ENCODE measurements at places on chromosomes 5 and 9. TPM values are rescaled to one million over a fixed set of nuclear protein-coding genes. Genes with fewer than 3 reads are reported as not detected.

GRCh38 chr5:64210866-64211265 is 45.2 kb downstream of the RNF180 start:
- peak; percentile 57 for DNase-seq
- H3K27me3 ChIP-seq, result no peaks in the 10 kb centered on the region
- no peak overlapping the region for H3K27ac ChIP-seq

- H3K27me3 ChIP-seq, result peaks cover 59% of the 10 kb centered on the region
- no peak for DNase-seq
- H3K36me3 ChIP-seq, result no peaks in the 10 kb centered on the region
- H3K4me1 ChIP-seq, result peaks cover 6% of the 10 kb centered on the region
- no peak overlapping the region for H3K27ac ChIP-seq
- no peak overlapping the region for H3K4me3 ChIP-seq
These were observed 179.0 kb downstream of the C9orf50 start for GRCh38 chr9:129441852-129442251.

DNA sequence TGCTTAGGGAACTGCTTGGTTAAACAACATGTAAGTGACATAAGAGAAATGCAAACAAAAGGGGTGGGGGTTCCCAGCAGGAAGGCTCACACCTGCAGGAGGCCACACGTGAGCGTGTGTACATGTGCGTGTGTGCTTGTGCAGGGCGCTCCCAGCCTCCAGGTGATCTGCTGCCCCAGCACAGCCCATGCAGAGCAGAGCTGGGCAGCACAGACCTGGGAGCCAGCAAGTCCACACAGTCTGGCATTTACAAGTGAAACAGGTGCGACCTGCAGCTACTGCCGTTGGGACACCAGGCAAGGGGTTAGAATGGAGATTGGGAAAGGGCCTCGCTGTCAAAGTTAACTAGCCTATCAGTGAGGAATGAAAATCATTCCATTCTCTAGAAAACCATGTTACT is 41.8 kb downstream of the GRAMD2B start:
- no peaks in the 10 kb centered on the region for H3K4me1 ChIP-seq
- no peak for DNase-seq

GRCh38 chr9:124805186-124805585 is 28.3 kb downstream of the OLFML2A start:
- no peak overlapping the region for H3K4me3 ChIP-seq
- DNase-seq, result no peak
- H3K27ac ChIP-seq, result no peak overlapping the region
- no peaks in the 10 kb centered on the region for H3K4me1 ChIP-seq
- H3K27me3 ChIP-seq, result no peaks in the 10 kb centered on the region

GRCh38 chr5:158701007-158701391 is 398.7 kb downstream of the EBF1 start:
- DNase-seq, result peak; percentile 16
- H3K27ac ChIP-seq, result peak overlapping the region; percentile 42
- H3K27me3 ChIP-seq, result no peaks in the 10 kb centered on the region
- peaks cover 59% of the 10 kb centered on the region for H3K4me1 ChIP-seq

PLCXD3 gene
- not detected for total RNA-seq
